ENCODE measurements at places on chromosomes 4 and X. TPM values are rescaled to one million over a fixed set of nuclear protein-coding genes. Genes with fewer than 3 reads are reported as not detected.

RPS6KA6 gene
- total RNA-seq, result not detected

CYBB gene
- total RNA-seq, result 0.08 TPM

TAF1 gene
- total RNA-seq, result 47.5 TPM

USP17L10 gene
- not detected for total RNA-seq

RHOXF2 gene
- not detected for total RNA-seq

ZFYVE28 gene
- 10.2 TPM for total RNA-seq

VSIG4 gene
- not detected for total RNA-seq

FRAS1 gene
- not detected for total RNA-seq

Measured in activated naive CD4-positive, alpha-beta T cell treated with anti-CD3 and anti-CD28 coated beads, Interleukin-2, amount 10 ng/mL, durations not matched to agents 5 hours and 36 hours (primary cell).